ENCODE measurements at places on chromosomes 11 and 22.

DNA sequence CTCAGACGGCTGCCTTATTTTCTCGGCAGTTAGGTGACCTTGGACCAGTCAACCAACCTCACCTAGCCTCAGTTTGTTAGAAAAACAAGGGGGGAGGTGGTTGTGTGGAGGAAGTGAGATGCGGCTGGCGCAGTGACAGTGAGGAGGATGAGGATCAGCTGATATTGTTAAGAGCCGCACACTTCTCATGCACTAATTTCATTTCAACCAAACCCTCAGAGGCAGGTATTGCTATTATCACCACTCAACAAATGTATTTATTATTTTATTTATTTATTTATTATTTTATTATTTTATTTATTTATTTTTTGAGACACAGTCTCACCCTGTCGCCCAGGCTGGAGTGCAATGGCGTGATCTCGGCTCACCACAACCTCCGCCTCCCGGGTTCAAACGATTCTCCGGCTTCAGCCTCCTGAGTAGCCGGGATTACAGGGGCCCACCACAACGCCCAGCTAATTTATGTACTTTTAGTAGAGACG is 2.1 kb downstream of the LGALS1 start:
- no peak for DNase-seq

- no peak for DNase-seq
These were observed 26.9 kb downstream of the MICAL3 start for GRCh38 chr22:17997456-17997855.

DNA sequence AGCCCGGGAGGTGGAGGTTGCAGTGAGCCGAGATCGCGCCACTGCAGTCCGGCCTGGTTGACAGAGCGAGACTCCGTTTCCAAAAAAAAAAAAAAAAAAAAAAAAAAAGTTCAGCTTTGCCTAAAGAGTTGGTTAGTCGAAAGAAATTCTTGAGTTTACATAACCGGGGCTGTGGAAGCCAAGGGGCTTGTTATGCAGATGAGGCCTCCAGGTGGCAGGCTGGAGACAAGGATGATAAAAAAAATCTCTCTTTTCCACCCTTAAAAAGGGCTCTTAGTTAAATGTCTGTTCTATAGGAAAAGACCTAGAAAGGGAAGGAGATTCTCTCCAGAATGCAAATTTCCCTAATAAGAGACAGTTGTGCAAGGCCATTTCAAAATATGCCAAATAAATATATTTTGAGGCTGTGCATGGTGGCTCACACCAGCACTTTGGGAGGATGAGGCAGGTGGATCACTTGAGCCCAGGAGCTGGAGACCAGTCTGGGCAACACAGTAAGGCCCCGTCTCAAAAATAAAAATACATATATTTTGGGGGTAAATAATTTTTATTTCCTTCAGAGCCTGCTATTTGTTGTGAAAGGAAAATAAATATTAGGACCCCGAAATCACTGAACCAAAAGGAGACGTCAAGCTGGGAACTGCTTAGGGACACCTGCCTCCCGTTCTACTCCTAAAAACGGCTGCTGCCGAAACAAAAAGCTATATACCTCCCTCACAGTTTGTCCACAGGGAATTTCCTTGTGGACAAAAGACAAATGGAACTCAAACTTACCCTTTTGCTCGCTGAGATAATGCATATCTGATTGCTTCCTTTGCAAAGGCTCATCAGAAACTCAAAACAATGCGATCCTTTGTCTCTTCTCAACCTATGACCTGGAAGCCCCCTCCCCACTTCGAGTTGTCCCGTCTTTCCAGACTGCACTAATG is 2.4 kb upstream of the IFITM2 start:
- DNase-seq, result peak; percentile 63

GRCh38 chr11:118622376-118623268 is 15.2 kb downstream of the PHLDB1 start:
- DNase-seq, result no peak

DNA sequence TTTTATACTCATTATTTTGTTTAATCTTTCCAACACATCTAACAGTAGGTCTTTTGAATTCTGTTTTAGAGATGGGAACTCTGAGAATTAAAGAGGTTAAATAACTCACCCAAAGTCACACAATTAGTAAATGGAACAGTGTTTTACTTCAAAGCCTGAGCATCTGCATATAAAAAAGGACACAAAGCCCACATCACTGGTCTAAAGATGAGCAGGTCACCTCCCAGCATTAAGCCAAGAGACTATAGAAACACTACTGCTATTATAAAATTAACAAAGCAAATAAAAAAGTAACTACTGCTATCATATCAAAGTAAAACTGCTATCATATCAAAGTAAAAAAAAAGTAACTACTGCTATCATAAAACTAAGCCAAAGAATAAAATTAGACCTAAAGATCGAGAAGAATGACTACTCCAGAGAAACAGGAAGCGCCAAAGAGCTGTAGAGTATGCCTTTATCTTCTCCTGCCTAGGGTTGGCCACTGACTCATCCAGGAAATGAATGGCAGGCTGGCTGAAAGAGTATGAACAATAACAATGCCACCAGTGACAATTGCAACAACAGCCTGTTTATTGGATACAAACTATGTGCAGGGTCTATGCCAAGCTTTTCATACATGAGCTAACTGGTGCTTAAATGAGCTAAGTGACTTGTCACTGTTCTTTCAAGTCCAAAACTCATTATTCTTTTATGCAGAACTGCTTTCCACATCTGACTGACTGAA is 1153.0 kb upstream of the TENM4 start:
- DNase-seq, result peak; percentile 81

GRCh38 chr11:111449696-111450479 is 62.3 kb downstream of the BTG4 start:
- DNase-seq, result peak; percentile 83

- peak; percentile 41 for DNase-seq
These were observed 5.7 kb downstream of the ZFTA start for GRCh38 chr11:63762654-63763495.

DNA sequence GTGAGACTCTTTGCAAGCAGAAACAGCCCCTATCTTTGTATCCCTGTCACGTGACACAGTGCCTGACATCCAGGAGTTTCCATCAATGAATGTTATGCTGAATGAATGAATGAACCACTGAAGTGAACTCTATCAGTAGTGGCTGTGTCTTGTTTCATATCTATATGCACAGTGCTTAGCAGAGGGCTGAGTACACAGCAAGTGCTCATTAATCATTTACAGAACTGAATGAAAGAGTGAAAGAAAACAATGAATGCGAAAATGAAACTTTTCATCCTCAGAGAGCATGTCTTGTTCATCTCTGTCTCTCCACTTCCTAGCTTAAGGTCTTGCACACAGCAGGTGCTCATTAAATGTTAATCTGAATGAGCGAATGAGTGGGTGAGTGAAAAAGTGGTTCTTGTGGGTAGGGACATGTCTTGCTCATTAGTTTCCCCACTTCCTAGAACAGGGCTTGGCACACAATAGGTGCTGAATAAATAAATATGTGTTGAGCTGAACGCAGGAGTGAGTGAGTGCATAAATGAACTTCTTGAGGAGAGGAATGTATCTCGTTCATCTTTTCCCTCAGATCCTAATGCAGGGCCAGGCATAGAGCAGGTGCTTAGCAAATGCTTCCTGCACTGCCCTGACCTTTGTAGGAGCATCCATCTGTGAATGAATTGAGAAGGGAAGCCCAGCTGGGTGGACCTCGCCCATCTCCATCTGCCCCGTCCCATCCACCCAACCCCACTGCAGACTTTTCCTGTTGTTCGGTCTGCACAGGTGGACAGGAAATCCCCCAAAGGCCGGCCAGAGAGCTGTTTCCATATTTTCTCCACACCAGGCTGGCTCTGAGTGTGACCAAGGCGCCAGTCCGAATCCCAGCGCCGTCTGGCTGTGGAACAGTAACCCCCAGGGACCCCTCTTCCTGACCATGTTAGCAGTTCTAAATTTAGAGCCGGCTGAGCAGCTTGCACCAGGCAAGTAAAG is 113.4 kb upstream of the CRYBB3 start:
- no peak for DNase-seq

DNA sequence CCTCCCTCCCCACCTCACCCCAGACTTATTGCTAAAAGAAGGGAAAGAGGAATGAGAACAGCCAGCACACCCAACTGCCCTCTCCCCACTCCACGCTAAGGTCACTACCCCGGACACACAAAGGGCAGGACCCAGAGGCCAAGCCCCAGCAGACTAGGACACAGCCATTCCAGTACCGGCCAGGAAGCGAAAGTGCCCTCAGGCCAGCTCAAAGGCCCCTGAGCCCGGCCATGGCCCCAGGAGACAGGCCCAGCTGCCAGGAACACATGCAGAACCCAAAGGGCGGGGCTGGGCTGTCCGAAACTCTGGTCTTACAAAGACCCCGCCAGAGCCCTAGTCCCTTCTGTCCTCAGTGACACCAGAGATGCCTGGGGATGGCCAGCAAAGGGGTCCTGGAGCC is 5.5 kb downstream of the RCOR2 start:
- DNase-seq, result no peak

GRCh38 chr22:37318364-37319109 is 36.2 kb downstream of the CYTH4 start:
- DNase-seq, result no peak

GRCh38 chr11:1934335-1935155 is 12.6 kb upstream of the MRPL23 start:
- DNase-seq, result no peak

- no peak for DNase-seq
These were observed 104.6 kb downstream of the ATXN10 start for GRCh38 chr22:45776313-45776585.

DNA sequence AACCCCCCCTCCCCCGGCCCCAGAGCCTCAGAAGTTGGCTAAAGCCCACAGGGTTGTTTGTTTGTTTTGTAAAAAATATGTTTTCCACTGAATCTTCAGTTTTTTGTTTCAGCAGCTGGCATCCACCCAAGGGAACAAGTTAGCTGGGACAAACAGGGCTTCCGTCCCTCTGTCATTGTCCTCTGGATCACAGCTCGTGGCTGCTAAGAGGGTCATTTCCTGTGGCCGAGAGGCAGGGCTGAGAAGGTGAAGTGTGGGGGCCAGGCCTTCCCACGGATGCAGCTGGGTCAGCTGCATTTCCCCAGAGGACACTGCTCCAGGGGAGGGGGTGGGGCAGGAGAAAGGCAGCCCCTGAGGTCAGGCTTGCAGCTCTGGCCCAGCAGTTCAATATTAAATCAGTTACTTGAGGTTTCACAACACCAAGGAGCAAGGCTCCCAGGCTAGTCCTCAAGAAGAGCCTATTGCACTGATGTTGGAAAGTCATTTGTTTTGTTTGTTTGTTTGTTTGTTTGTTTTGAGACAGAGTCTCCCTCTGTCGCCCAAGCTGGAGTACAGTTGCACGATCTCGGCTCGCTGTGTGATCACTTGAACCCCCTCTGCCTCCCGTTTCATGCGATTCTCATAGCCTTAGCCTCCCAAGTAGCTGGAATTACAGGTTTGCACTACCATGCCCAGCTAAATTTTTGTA is 34.4 kb upstream of the SMTN start:
- DNase-seq, result no peak

DNA sequence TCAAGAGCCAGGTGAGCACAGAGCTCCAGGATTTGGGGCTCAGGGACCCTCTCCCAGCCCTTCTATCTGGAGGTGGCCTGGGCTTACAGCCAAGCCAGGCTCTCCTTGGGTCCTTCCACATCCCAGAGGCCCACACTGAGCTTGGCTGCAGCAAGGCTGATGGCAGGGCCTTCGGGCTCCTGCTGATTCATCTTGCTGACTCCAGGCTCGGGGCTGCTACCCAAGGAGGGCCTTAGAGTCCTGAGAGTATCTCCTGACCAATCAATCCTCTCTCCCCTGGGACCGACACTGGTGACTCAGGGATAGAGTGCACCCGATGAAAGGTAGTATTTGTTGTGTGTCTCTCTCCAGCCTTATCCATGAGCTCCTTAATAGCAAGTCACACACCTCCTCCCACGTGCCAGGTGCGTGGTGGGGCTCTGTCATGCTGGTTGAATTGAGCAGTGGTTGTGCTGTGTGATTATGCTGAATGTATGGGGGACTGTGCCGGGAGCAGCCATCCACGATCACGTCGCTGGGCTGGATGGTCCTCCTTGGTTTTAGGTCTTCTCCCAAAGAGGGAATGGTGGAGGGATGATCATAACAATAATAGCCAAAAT is 62.3 kb downstream of the GRIK4 start:
- no peak for DNase-seq

GRCh38 chr22:46613606-46614021 is 6.6 kb upstream of the GRAMD4 start:
- no peak for DNase-seq

DNA sequence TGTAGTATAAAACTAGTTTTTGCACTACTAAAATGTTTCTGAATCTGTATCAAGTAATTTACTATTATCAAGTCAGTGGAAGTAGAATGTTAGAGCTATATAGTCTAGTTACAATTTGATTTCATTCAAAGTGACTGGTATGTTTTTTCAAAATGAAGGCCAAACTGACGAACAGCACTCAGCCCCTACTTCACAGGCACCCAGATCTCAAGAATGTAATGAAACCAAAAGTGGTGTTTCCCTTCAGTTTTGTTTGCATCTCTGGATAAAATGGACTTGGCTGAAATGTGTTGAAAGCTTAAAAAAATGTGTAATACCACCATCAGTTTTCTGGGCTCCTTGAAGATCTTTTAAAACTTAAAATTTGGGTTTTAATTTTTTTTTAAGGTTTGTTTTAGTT is 46.4 kb downstream of the QSER1 start:
- no peak for DNase-seq

DNA sequence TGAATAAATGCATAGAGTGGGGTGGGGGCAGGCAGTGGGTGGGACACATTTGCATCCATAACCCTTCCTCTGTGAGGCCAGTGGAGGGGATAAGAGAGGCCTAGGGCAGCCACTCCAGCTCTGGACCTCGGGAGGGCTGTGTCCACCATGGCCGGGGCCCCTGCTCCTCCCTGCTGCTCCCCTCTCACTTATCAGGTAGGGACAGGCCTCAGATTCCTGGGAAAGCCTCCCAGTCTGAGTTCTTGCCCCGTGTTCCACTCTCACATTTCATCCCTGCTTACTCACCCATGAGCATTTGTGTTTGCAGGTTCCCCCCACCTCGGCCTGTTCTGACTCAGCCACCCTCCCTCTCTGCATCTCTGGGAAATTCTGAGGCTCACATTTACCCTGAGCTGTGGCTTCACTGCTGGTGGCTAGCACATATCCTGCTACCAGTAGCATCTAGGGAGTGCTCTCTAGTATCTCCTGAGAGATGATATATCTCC is 128.7 kb upstream of the TOP3B start:
- no peak for DNase-seq

All from Ammon's horn (tissue), 1 donor.